ENCODE measurements at places on chromosomes 11 and 22.

- DNase-seq: no peak
These were observed 89.7 kb downstream of the SNX19 start for GRCh38 chr11:130826572-130826971.

DNA sequence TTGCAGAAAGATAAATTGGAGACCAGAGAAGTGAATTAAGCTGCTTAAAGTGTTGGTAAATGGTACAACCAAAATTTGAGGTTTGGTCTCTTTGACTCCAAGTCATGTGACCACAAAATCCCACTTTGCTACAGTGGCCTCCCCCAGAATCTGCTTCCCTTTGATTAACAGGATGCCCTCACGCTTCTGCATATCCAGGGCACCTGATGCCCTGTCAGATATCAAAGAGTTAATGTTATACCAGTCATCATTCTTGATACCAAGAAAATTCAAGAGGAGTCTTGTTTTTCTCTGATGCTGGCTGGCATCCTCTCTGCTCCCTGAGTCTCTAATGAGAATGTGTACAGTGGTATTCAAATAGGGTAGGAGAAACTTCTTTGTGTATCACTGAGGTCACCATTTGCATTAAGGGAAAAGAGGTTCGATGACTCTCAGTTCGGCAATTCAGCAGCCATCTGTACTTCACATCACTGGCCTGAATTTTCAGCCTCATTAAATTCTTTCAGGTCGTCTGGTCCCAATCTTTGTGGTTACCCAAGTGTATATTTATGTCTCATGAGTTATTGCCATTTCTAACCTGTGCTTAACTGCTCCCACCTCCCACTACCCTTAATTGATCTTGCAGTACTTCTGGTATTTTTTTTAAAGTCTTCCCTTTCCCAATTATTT lies 73.9 kb downstream of the BDNF start:
- DNase-seq: no peak

DNA sequence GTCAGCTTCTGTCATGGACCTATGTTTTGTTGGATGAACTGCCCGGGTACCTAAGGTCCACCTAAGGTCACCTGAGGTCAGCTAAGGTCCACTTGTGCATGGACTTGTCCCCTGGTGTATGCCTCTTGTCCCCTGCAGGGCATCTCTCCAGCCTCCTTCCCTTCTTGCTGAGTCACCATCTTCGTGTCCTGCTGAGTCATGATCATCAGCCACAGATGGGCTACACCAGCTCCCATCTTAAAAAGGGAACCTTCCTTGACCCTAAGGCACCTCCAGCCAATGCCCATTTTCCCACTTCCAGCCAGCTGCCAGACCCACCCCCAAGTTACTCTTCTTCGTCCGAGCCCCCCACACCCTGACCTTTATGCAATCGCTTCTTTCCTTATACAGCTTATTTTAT lies 544.9 kb downstream of the TBC1D22A start:
- DNase-seq: peak; percentile 17

DNA sequence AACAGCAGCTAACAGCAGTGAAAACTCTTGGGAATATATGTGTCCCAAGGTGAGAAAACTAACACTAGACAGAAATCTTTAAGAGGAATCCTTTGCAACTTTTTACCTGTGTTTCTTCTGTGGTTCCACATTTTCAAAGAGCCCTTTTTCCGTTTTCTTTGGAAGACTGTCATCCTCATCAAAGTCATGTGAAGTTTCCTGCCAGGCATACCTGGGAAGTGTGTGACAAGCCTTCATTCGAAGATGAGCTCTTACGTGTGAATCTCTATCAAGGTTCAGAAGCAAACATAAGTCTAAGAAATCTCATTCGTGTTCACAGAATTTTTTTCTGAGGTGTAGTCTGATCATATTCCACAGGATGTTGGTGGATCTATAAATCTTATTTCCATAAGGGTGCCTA lies 330.6 kb upstream of the MPPED2 start:
- DNase-seq: no peak

DNA sequence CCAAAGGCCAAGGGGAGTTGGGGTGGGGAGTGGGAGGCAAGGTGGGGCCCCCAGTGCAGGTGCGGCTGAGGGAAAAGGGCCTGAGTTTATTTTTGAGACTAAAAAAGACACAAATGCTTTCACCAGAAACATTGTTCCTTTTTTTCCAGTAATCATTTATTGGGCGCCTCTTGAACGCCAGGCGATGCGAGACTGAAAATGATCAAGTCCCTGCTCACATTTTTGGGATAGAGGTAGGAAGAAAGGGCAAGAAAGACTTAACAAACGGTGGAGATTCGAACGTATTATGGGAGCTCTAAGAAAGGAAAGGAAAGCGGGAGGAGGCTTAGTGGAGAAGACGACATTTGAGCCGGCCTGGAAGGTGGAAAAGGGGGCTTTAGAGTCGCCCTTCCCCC lies 796 bp upstream of the SF3B2 start:
- DNase-seq: no peak
